Dorsolateral prefrontal cortex (tissue), 122 donors: ENCODE measurements at places on chromosomes 3 and 15. TPM values are rescaled to one million over a fixed set of nuclear protein-coding genes. Genes with fewer than 3 reads are reported as not detected.

DNA sequence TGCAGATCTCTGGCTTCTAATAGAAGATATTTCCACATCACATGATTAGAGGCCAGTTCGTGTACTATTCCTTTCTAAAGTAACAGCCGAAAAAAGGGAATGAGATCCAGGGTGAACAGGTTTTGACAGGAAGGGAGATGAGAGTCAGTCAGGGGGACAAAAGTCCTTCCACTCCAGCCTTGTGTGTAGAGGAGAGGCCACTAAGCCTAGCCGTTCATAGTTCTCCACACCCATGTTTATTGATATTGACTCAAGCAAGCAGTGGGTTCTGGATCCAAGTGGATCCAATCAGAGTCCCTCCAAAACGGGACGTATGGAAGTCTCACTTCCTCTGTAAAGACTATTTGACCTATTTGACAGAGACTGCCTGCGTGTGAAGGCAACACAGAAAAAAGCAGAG is 80.4 kb upstream of the LRIG1 start:
- no peak for DNase-seq

Gene SLC35G2
- total RNA-seq, result 25.0 TPM

GRCh38 chr15:70353606-70354345 is 256.1 kb upstream of the TLE3 start:
- DNase-seq, result no peak

DNA sequence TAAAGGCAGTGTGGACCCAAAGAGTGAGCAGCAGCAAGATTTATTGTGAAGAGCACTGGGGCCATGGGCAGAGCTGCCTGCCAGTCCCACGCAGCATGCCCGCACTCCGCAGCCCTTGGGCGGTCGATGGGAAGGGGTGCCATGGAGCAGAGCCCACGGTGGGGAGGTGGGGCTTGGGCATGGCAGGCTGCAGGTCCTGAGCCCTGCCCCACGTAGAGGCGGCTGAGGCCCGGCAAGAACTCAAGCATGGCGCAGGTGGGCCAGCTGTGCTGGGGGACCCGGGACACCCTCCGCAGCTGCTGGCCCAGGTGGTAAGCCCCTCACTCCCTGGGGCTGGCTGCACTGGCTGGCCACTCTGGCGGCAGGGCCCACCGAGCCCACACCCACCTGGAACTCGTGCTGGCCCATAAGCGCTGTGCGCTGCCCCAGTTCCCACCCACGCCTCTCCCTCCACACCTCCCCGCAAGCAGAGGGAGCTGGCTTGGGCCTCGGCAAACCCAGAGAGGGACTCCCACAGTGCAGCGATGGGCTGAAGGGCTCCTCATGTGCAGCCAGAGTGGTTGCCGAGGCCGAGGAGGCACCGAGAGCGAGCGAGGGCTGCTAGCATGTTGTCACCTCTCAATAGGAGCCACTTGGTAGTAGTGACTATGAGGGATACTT is 1218.8 kb upstream of the EPHA6 start:
- no peak for DNase-seq

GRCh38 chr3:189322339-189322738 is 150.6 kb downstream of the TPRG1 start:
- DNase-seq, result no peak
